ENCODE measurements at places on chromosomes 13 and 19.

DNA sequence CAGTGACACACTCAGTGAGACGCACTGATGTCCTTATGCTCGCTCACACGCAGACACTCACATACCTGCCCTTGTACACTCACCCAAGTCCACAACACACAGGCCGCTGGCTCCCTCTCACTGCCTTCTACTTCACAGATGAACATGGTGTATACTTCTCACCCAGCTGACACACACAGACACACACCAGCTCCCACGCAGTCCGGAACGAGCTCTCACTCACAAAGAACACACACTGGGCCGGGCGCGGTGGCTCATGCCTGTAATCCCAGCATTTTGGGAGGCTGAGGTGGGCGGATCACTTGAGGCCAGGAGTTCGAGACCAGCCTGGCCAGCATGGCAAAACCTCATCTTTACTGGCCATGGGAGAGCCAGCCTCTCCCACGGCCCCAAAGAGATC is 31.6 kb downstream of the CCL25 start:
- no peak for DNase-seq

GRCh38 chr19:50230379-50231351 is 27.2 kb downstream of the MYH14 start:
- no peak for DNase-seq

DNA sequence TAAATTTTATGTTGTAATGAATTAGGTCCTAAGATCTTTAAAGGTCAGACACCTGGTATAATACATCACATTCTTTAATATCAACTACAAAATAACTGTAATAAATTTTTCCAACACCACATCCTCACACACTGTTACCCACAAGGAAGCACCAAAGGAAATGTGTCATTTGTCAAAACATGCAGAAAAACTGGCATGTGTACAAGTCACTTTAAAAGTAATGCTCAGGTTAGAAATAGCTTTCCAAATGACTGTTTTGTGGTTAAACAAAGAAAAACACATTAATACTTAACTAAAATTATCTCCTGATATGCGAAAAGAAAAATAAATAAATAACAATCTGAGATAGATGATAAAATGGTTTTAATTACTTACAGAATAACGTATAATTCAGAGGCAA is 74.7 kb downstream of the MZT1 start:
- DNase-seq: no peak

- DNase-seq: no peak
These were observed 23.1 kb upstream of the KLF5 start for GRCh38 chr13:73035660-73036059.

DNA sequence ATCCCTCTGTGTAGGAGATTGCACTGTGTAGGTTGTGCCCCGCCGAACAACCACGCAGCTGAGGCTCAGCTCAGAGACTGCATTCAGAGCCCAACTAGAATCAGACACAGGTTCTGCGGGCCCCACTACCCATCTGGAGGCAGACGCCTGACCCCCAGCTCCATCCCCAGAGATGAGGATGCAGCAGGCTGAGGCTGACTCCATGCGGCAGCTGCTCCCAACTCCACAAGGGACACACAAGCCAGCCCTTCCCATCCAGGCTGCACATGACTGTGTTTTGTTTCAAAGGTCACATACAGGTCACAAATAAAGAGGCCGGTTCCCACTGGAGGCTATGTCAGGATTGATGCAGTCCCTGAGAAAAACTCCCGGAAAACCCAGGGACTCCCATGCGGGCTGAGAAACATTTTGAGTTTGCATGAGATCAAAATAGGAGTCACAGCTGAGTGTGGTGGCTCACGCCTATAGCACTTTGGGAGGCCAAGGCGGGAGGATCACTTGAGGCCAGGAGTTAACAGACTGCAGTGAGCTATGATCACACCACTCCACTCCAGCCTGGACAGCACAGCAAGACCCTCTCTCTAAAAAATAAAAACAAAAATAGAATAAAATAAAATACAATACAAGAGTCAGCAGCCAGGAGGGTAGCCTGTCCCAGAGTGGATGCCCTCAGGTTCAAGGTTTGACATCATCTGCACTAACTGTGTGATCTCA is 14.0 kb downstream of the ELL start:
- DNase-seq: no peak

- no peak for DNase-seq
These were observed 498.1 kb downstream of the GPC5 start for GRCh38 chr13:91896547-91896946.

DNA sequence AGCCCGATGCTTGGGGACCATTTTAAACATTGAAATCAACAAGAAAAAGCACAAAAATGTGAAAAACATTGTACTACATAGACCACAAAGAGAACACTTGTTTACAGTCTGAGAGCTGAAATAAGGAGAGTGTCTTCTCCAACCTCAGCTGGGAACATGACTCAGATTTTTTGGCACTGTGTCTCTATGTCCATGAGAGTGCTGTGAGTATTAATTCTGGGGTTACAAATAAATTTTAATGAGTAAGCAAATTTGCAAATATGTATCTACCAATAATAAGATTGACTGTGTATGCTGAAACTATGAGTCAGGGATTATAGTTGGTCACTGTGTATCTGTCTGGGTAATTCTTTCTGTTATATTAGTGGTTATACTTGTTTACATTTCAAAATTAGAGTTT is 174.0 kb downstream of the DCT start:
- DNase-seq: no peak

GRCh38 chr19:6457958-6458694 is 1.5 kb downstream of the SLC25A23 start:
- no peak for DNase-seq

DNA sequence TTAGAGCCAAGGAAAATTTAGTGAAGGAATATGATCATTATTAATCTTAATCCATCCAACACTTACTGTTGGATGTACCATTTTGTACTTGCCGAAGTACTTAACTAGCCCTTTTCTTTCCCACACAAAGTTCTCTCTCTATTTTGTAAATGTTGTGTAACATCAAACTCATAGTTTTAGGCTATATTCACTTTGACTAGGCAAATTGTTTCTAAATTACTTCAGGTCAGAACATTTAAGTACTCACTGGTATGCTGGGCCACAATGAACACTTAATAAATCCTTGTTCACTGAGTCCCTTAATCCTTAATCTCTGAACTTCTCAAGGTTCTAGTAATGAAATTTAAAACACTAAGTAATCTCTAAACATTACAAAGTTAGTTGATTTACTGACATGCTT is 49.3 kb upstream of the EEF1AKMT1 start:
- DNase-seq: no peak

- DNase-seq: no peak
These were observed 88.4 kb upstream of the ZNF492 start for GRCh38 chr19:22545751-22546150.

DNA sequence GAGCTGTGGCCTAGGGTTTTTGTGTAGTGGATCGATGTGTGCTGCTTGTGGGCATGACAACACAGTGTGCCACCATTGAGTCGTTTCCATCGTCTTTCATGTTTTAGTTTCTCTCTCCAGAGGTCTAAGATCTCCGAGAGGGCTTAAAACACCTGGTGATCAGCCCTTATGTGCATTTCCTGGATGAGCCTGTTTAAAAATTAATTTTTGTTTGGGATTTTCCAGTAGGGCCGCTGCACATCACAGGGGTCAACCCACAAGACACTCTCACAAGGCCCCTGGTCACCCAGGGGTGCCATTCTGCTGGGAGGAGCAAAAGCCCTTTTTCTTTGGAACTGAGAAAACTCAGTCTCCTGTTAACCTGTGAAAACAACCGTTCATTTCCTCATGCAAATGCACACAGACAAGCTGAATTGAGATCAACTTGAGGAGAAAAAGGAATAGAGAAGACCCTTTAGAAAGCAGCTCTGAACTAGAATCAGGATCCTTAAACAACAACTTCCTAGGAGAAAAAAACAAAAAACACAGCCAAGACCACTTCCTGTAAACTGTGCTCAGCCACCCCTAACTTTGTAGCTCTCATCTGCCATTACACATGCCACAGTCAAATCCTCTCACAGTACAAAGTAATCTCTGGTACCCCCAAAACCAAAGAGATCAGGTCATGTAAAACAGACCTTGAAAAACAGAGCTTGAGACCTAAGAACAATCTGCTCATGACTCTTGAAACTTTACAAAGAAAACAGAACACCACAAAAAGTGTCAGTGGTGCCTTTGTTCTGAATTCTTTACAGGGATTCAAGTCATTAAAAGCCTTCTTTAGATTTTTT is 8.3 kb upstream of the MTRF1 start:
- DNase-seq: no peak

GRCh38 chr13:81320516-81320915 is 979.6 kb upstream of the SPRY2 start:
- no peak for DNase-seq

DNA sequence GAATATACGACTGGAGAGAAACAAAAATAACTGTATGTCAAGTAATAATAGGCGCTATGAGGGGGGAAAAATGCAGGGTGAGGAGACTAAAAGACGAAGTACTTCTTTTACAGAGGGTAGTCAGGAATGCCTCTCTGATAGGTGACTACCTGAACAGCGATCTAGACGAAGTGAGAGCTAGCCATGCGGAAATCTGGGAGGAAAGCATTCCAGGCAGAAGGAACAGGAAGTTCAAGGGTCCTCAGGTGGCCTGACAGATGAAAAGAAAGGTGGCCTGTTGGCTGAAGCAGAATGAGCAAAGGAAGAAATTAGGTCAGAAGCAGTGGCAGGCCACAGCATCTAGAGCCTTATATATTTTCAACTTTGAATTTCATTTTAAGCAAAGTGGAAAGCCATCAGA is 13.3 kb downstream of the ZDHHC20 start:
- DNase-seq: no peak

DNA sequence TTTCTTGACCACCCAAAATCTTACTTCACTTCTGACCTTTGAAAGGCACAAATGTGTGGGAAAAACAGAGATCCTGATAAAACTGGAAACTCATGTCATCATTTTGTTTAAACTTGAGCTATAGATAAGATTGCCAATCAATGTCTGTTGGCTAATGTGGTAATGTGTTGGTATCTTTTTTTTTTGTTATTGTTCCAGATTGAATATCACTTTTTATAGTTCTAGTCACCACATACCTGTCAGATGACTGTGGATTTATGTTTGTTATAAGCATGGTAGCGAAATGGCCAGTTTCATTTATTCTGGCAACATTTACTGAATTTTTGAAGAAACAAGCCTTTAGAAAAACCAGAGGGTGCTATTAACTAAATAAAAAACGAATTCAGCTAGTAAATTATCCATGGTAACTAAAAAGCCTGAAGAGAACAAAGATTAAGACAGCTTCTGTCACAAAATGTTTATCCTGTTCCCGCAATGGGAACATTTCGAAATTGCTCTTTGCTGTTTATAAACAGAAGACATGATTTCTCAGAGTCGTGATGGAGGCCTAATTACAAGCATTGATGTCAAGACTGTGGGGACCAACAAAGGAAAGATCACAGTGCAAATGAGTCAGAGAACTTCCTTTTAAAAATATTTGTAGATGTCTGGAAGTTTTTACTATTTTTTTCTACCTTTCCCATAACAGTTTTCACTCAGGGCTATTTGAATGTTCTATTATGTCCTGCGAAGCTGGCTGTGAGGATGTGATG is 82.9 kb upstream of the POSTN start:
- no peak for DNase-seq

DNA sequence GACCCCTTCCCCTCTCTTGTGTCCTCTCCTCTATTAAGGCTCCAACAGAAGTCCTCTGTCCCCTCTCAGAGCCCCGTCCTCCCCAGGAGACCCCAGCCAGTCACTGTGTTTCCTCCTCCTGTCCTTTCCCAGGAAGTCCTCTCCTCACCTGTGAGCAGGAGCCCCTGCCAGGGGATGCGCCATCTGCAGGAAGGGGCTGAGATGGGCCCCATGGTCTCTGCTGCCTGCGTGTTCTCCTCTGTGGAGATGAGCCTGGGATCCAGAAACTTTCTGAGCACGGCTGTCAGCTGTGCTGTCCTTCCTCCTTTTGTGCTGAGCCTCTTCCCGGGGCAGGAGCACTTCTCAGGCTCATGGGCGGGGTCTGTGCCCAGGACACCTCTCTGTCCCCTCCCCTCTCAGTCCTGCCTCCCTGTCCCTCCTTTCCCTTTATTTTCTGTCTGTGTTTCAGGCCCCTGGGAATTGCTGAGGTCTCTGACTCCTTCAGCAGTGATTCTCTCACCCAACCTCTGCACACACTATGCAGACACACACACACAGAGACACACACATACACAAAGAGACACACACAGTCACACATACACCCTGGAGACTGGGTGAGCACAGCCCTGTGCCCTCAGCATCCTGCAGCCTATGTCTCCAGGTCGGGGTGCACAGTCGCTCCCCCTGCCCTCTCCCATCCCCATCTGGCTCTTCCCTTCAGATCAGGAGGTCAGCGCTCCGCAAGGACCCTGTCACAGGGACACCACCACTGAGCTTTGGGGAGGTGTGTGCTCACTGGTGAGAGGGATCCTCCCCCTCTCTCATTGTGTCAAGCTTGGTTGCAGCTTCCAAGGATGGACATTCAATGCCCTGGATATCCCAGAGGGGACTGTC is at the start of gene CEACAM8:
CEACAM8 (minus strand) TSS at position 308 of the 873 bp plus-strand sequence; CDS start at position 212, 96 bp downstream.
- no peak for DNase-seq

DNA sequence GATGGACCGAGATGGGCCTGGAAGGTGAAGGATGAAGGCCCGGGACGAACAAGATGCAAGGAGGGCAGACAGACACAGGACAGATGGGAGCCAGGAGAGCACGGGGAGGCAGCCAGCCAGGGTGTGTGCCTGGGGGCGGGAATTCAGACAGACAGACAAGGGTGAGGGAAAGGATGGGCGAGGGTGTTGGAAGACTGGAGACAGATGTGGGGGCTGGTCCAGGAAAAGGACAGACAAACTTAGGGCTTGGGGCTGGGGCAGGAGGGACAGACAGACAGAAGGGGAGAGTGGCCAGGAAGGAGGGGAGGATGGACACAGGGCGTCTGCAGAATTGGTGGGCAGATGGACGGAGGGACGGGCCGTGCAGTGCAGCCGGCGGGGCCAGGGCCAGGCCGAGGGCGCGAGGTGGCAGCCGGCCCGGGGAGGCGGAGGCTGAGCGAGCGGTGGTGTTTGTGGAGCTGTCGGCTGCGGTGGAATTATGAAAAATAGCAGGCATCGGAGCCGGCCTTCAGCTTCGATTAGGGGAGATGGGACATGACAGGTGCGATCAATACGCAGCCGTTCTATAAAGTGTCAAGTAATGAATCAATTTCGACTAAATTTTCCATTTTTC is 4.6 kb upstream of the ERFL start:
- no peak for DNase-seq

DNA sequence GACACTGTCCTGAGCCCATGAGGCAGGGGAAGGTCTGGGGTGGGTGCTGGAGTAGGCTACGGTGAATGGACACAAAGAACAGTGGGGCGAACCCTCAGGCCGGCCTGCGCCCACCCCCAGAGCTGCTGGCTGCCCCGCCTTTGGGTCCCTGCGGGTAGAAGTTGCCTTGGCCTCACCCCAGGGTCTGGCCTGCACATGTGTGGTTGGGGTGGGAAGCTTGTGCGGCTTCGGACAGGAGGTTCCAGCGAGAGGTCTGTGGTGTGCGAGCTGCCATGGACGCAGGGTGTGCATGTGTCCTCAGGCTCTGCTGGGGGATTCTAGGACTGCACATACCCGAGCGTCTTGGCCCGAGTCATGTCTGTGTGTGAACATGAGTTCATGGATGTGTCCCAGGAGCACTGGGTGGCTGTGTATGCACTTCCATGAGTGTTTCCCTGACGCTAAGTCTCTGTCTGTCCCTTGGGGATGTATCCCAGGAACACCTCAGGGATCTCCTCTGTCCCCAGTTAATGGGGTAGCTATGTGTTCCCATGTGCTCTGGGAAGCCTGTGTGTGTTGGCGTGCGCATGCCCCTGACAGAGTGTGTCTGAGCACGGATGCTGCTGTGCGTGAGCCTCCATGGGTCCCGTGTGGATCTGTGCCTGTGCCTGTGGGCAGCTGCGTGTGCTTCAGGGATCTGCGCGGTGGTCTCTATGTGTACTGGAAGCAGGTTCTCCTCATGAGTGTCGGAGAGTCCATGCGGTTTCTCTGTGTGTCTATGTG is 20.8 kb upstream of the POU2F2 start:
- no peak for DNase-seq

All from right forelimb (tissue), 1 donor.